Stimulated activated CD4-positive, alpha-beta T cell treated with anti-CD3 and anti-CD28 coated beads, TNF-alpha, amount 100 ng/mL, for 1 hour (primary cell): ENCODE measurements at places on chromosomes 6 and 20.

- DNase-seq = no peak
Measured at GRCh38 chr20:17419479-17420041, 111.6 kb downstream of the BFSP1 start.

DNA sequence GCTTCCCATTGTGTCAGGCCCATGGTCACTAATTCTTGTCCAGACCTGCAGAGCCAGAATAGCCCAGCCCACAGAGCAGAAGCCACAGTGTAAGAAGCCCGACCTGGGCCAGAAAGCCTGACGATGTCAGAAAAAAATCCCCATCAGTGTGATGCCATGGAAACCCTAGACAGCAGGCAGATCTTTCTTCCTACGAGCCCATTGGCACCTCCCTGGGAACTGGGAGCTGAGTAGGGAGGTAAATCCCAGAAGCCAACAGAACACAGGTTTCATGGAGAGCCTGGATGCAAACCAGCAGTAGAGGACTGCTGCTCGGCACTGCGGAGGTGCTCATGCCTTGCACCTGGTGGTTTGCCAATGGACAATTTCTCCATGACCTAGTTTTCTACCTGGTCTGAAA is 82.2 kb upstream of the SLC22A16 start:
- DNase-seq = no peak

GRCh38 chr6:128249429-128249828 is 271.0 kb downstream of the PTPRK start:
- DNase-seq = no peak

DNA sequence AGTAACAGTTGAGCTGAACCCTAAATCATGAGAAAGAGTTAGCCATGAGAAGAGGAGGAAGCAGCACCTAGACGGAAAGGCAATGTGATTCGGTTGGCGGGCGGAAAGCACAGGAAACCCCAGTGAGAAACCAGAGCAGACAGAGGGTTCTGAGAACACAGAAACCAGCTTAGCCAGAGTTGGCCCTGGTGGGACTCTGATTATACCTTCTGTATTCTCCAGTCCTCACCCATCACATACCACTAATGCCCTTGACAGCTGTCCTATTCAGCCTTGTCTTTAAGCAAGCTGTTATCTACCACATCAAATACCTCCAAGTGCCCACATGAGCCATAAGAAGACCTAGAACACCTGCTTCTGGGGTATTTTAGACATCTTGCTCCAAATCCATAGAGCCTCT is 58.9 kb upstream of the LRRC1 start:
- DNase-seq = no peak

DNA sequence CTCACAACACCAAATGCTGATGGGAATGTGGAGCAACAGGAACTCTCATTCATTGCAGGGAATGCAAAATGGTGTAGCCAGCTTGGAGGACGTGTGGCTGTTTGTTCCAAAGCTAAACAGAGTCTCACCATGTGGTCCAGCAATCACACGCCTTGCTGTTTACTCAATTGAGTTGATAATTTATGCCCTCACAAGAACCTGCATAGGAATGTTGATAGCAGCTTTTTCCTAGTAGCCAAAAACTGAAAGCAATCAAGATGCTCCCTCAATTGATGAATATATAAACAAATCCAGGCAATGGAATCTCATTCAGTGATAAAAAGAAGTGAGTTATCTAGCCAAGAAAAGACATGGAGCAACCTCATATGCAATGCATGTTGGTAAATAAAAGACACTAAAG is 15.6 kb upstream of the VSX1 start:
- DNase-seq = no peak

- DNase-seq = no peak
Measured at GRCh38 chr6:167295495-167296292, 4.6 kb downstream of the UNC93A start.

DNA sequence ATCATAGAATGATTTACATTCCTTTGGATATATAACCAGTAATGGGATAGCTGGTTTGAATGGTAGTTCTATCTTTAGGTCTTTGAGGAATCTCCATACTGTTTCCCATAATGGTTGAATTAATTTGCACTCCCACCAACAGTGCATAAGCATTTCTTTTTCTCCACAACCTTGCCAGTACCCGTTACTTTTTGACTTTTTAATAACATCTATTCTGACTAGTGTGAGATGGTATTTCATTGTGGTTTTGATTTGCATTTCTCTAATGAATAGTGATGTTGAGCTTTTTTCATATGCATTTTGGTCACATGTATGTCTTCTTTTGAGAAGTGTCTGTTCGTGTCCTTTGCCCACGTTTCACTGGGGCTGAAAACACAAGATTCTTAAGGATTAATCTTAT is 107.3 kb downstream of the TINAG start:
- DNase-seq = no peak

DNA sequence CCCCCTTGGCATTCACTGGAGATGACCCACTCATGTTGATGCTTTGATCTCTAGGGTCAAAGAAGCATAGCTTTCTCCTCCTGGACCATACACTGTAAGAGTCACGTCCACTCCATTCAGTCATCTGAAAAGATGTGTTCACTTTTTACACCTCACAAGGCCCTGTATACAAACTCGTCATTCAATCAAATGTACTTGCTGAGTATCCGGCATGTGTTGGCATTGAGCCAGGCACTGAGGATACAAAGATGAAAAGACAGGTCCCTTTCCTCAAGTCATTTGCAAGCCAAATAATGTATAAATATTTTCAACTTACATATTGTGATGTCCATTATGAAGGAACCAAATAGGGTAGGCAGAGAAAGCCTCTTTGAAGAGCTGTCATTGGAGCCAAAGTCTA is 32.6 kb upstream of the CSNK2A1 start:
- no peak for DNase-seq

GRCh38 chr6:13668291-13668928 is 43.2 kb downstream of the RANBP9 start:
- no peak for DNase-seq

DNA sequence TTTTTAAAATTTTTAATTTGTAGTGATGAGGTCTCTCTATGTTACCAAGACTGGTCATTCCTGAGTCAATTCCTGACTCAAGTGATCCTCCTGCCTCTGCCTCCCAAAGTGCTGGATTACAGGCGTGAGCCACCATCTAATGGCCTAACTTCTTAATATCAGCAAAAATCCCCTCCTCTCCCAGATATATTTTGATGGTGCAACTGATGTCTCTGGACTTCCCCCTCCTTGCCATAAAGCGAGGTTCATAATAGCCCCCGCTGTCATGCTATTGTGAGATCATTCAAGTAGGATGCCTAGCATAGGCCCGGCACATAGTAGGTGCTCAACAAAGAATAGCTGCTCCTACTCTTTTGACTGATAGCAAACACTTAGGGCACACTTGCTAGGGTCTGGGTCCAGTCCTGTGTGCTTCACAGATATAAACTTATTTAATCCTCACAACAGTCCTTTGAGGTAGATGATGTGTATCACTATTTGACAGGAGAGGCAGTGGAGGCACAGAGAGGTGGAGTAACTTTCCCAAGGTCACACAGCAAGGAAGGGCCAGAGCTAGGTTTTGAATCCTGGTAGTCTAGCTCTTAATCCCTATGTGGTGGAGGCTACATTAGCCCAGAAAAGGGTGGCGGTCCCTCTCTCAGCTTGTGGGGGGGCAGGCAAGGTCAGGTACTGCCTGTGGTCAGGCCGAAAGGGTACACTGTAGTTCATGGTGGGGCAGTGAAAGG is 14.6 kb downstream of the SRC start:
- DNase-seq = no peak

- DNase-seq = no peak
Measured at GRCh38 chr20:59020938-59021551, 1.8 kb downstream of the TUBB1 start.

DNA sequence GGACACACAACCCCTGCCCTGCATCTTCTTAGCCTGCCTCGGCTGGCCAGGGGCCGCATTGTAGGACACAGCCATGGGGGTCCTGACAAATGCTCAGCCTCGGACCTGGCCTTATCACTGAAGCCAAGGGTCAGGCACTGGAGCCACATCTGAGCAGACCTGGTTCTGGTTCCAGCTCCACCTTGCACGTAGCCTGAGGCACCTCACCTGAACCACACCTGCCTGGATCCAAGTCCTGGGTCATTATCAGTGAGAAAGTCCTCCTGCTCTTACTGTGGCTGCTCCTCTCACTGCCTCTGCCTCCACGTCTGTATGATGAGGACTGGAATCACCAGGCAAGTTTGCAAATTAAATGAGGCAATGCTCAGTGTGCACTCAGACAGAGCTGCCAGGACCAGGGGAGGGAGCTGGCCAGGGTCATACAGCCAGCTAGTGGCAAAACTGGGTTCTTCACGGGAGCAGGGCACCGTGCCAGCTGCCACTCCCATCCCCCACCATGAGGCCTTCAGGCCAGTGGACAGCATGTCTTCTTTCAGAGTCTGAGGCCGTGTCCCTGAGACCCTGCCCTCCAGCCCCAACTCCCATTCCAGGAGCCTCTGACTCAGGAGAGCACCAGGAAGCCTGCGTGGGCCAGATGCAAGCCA is 40.2 kb downstream of the MRPL14 start:
- DNase-seq = no peak

- no peak for DNase-seq
Measured at GRCh38 chr6:15017261-15017660, 228.6 kb upstream of the JARID2 start.

DNA sequence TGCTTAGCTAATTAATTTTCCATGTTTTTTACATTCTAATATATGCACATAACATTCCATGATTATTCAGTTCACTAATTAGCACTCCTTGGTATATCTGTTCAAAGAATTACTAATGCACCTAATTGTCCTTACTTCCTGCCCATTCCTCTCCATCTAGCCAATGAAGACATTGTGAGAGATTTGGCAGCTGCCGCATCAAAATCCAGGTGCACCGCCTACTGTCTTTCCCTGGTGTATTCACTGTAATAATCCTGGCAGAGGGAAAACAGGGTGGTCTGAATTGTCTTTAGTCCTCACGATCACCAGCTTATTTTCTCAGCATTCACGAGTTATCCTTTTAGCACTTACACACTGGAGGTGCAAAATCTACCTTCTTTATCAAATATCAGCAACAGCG is 61.0 kb upstream of the SCGN start:
- no peak for DNase-seq

GRCh38 chr6:132133736-132134445 is 182.7 kb upstream of the CCN2 start:
- no peak for DNase-seq

DNA sequence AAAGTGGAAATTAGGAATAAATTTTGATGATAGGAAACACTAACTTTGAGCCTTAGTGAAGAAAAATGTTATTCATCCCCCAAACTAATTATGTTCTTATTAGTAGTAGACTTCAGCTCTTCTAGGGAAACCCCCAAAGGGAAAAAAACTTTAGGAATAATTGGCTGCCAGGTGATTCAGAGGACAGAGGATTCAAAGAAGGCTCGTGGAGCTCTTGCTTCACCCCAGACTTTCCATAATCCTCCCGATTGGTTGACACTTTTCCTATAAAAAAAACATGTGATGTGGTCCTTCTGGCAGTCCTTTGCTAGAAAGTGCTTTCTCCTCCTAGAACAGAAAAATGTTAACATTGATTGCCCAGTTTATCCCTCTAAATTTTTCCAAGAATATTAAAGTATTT is 5.6 kb upstream of the CCDC170 start:
- no peak for DNase-seq

DNA sequence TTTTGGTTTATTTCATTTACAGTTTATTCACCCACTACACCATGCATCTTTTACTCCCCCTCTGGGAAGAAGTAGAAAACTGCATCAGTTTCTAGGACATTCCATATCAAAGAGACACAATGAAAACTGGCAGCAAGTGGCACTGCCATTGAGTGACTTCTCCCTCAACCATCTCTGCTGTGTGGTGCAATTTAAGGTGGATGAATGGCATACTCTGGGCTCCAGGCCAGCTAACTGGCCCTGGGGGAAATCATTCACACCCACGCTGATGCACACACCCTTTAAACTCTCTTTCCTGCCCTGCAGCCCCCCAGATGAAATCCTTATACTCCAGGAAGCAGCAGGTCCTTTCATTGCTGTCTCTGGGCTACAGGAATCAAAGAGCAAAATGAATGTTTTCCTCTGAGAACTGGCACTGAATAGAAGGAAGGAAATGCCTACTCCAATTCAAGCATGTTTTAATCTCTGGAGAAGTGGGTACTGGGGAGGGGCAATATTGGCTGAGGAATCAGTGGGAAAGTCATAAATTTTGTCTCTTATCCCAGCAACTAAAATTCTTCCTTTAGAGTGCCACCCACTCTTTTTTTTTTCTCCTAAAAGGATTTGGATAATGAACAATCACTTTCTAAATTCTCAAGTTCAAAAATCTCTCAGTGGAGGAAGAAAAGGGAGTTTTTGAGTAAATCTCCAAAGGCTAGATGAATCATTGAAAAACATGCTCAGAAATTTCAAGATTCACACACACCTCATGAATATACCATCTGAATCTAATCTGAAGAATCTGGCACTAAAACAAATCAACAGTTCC is 16.9 kb upstream of the RFPL4B start:
- no peak for DNase-seq

GRCh38 chr6:131160254-131160758 is 25.0 kb downstream of the AKAP7 start:
- no peak for DNase-seq

DNA sequence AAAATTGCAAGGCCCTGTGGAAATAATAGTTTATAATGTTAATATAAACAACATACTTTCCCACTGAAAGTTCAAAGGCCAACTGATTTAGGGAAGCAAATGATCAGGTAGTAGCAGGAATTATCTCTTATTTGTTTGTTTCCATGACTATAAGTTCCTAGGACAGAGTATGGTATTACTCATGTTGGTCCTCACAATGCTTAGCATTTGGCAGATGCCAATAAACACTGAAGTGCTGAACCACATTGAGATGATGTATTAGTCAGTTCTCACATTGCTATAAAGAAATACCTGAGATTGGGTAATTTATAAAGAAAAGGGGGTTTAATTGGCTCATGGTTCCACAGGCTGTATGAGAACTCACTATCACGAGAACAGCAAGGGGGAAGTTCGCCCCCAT is 129.6 kb upstream of the NUP153 start:
- no peak for DNase-seq

- DNase-seq = no peak
Measured at GRCh38 chr20:20417876-20418676, 50.2 kb downstream of the INSM1 start.

DNA sequence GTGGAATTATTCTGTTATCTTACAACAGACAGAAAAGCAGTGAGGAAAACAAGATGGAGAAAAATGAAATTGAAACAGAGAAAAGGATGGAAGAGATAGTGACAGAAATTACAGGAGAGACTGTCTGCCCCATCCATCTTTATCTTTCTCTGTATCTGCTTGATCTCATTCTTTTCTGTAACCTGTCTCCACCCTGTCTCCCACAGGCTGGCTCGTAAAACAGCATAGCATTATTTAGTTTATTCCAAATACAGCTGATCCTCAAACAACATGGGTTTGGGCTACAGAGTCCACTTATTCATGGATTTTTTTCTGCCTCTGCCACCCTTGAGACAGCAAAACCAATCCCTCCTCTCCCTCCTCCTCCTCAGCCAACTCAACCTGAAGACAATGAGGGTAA is 482.3 kb upstream of the JARID2 start:
- DNase-seq = no peak

- DNase-seq = no peak
Measured at GRCh38 chr20:37699202-37699601, 5.4 kb downstream of the CTNNBL1 start.
